Prostate gland (tissue), 2 donors: ENCODE measurements at places on chromosomes 4 and X. TPM values are rescaled to one million over a fixed set of nuclear protein-coding genes. Genes with fewer than 3 reads are reported as not detected.

DNA sequence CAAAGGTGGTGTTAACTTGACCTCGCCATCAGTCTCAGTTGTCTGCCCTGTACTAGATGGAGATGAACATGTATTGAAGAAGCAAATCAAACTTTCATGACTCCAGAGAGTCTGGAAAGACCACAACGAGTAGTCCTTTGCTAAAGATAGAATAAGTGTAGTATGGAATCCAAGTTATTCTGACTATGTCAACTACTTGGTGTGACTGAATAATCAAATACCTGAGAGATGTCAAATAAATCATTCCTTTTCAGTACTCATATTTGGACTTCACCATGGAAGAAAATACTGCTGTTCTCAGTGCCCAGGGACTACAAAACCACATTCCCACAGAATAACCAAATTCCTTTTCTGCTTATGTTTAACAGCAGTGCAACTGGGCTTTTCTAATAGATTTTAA lies 161.2 kb upstream of the SPRY1 start:
- no peaks in the 10 kb centered on the region for H3K27me3 ChIP-seq
- no peak overlapping the region for H3K27ac ChIP-seq
- no peaks in the 10 kb centered on the region for H3K4me1 ChIP-seq
- no peaks in the 10 kb centered on the region for H3K36me3 ChIP-seq

GRCh38 chrX:63746278-63746677 lies 38.7 kb downstream of the ARHGEF9 start:
- no peaks in the 10 kb centered on the region for H3K36me3 ChIP-seq
- DNase-seq: no peak
- H3K27ac ChIP-seq: no peak overlapping the region

The GDPD2 gene
- not detected for total RNA-seq

The ARSD gene
- total RNA-seq: 69.5 TPM
